CMK (cell line): ENCODE measurements at places on chromosomes 12 and 14.

GRCh38 chr14:75044752-75045151, 6.5 kb downstream of the MLH3 start:
- DNase-seq, result no peak

DNA sequence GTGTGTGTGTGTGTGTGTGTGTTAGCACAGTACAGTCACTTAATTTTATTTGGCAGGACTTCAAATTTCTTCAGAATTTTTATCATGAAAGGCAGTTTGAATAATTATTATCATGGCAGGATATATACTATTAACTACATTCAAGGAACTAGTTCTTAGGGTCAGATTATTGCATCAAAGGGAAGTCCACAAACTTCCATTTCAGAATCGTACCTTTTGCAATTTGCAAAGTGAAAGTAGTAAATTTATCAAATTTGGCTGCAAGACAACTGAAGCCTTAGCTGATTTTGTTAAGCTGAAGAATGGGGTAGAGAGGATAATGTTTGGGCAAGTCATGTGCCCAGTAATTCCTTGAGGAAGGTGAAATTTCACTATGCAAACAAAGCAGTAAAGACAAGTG, 68.2 kb downstream of the PLEKHG7 start:
- no peak for DNase-seq

- DNase-seq, result no peak
Measured at GRCh38 chr12:31000751-31001150, 72.9 kb upstream of the DDX11 start.

- no peak for DNase-seq
Measured at GRCh38 chr14:36652542-36653201, 9.0 kb upstream of the PAX9 start.

DNA sequence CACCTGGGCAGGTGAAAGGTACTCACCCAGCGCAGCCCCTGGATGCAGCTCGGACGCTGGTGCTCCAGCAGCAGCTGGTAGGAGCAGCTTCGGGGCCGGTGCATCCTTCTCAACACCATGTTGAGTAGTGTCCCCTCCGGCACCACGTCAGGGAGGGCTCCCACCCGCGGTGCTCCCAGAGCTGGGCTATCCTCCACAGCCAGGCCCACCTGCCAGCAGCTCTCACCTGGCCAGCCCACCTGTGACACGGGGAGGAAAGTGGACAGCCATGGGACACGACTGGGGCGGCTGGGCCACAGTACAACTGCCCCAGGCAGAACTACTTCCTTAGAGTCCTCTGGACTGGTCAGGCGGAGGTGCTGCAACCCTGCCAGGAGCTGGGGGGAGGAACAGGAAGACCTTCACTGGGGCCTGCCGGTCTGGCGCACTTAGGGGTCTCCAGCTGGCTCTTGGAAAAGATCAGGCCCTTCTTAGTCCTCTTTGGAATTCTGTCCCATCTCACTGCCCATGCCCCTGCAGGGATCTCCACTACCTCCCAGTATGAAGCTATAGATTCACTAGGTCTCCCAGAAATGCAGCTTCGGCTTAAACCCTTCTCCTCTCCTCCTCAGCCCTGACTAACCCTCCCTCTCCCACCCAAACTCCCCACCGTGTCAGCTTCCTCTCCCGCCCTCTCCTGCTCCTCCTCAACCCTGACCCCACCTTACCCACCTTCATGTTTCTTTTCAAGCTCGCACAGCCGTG, 668 bp downstream of the RAPGEF3 start:
- DNase-seq, result no peak

- DNase-seq, result no peak
Measured at GRCh38 chr12:117724543-117724942, 244.2 kb downstream of the KSR2 start.

GRCh38 chr14:76917158-76917596, 91.0 kb downstream of the LRRC74A start:
- DNase-seq, result no peak

DNA sequence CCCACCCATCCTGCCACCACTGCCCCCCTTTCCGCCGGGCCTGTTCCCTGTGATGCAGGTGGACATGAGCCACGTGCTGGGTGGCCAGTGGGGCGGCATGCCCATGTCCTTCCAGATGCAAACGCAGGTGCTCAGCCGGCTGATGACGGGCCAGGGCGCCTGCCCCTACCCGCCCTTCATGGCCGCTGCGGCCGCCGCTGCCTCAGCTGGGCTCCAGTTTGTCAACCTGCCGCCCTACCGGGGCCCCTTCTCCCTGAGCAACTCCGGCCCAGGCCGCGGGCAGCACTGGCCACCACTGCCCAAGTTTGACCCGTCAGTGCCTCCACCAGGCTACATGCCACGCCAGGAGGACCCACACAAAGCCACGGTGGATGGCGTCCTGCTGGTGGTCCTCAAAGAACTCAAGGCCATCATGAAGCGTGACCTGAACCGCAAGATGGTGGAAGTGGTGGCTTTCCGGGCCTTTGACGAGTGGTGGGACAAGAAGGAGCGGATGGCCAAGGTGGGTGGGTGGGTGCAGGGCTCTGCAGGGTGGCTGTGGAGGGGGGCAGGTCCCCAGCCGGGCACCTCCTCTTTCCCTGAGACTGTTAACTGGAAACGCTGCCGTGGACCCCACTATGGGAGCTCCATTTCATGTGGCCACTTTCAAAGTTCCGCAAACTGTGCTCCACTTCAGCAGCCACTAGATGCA, 10.8 kb downstream of the SETD1B start:
- no peak for DNase-seq

GRCh38 chr12:116442946-116443345, 116.2 kb upstream of the MAP1LC3B2 start:
- DNase-seq, result no peak

- DNase-seq, result no peak
Measured at GRCh38 chr12:25677232-25677937, 124.3 kb upstream of the LMNTD1 start.

DNA sequence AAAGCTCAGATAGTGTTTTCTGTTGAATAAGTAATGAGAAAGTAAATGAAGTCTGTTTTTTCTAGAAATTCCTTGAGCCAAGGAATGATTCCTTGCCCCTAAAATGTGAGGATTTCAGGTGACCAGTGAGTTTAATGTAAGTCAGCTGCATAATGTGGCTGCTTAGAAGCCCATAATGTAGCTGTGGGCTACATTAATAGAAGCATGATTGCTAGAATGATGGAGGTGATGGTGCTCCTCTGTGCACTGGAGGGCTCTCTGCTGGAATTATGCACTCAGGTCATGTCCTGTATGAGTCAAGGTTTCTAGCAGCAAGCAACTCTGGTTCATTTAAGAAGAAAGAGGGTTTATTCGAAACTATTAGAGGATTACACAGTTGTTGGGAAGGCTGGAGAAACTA, 19.6 kb upstream of the PWP1 start:
- DNase-seq, result no peak

GRCh38 chr14:68899033-68899603, 80.0 kb downstream of the ACTN1 start:
- no peak for DNase-seq

- DNase-seq, result no peak
Measured at GRCh38 chr12:12247584-12247983, 19.3 kb downstream of the LRP6 start.

DNA sequence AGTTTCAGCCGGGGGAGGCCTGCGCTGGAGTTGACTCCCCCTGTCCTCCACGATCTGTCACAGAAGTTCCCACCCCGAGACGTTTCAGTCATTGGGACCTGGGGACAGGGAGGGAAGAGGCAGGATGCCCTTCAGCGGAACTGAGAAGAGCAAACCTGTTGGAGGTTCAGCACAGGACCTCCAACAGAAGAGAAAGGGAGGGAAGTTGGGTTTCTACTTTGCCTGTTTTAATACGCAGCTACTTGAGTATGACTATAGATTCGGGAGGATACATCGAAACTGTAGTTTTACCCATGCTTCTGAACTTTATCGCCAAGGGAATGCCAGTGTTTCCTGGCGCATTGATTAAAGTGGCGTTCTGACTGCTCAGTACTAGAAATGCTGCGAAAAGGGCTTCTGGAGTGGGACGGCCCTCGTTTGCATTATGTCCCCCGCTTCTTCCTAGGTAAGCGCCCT, 2.3 kb upstream of the DUSP6 start:
- DNase-seq, result no peak

DNA sequence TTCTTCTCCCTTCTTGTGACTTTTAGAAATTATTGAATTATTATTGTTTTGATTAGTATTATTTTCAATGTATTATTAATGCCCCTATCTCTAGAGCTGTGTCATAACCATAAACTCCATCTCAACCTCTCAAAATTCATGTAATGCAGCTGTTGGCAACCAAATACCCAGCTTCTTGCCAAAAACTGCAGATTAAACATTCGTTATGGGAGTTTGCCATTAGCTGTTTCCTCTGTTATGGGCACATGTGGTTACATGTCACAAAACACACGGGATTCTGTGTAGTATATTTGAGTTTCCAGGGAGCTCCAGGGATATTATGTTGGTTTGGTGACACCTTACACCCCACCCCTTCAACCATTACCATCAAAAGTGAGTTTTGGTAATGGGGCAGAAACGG, 2.8 kb upstream of the ALX1 start:
- no peak for DNase-seq

DNA sequence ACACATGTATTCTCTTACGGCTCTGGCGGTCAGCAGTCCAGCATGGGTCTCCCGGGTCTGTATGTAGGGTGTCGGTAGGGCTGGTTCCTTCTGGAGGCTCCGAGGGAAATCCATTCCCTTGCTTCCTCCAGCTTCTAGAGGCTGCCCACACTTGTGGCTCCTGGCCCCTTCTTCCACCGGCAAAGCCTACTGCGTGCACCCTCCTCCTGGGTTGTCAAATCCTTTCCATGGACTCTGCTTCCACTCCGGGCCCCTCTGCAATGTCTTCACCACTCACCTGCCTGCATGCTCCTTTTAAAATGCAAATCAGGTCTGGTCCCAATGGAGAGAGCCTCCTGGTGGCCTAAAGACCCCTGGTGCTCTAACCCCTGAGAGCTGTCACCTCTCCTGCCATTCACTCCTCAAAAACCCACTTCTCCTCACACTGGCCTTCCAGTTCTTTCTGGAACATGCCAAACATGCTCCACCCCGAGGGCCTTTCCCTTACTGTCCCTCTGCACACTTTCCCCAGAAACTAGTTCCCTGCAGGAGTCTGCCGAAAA, 108.5 kb downstream of the DICER1 start:
- no peak for DNase-seq

DNA sequence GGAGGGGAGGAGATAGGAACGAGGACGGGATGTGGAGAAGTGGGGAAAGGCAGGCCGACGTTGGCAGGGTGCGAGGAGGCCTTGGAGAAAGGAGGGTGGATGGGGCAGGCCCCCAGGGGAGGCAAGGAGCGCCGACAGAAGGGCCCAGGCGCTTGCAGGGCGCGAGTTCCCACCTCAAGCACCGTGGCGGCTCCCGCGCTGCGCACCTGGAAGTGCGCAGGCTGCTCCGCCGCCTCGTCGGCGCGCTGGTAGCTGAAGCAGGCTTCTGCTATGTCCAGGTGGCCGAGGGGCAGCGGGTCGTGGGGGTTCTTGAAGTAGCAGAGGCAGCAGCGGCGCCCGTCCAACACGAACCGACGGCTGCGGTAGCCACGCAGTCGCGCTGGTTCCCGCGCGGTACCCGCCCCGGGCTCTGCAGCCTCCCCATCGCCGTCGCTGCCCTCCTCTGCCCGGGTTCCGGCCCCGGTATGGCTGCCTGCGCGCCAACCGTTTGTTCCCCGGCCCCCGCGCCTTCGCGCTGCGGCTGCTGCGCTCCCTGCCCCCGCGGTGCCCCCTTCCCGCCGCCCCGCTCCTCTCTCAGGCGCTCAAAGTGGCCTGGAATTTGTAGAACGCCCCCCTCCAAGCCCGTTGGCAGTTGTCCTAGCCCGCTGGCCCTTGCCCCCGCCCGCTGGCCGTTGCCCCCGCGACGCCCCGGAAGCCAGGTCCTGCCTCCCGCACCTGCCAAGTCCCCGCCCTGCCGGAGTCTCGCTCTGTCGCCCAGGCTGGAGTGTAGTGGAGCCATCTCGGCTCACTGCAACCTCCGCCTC, 1.1 kb upstream of the ACTR6 start:
- DNase-seq, result no peak

GRCh38 chr12:89087876-89088275, 264.4 kb downstream of the DUSP6 start:
- DNase-seq, result no peak

GRCh38 chr12:94670898-94671297, 20.5 kb upstream of the TMCC3 start:
- DNase-seq, result no peak

DNA sequence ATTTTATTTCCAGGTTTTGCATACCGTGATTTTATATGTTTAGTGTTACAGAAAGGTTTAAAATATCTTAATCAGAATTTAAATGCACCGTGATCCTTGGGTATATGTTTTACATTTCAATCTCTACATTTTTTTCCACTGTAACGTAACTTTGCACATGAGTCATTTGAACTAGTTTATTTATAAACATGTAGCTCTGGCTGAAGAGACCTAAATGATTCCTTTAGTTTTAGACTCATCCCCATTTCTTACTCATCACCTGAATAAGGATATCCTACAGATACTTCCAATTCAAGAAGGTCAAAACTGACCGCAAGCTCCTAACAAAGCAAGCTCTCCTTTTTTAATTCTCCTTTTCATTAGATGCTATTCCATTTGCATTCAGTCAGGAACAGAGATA, 42.7 kb upstream of the SLC6A15 start:
- no peak for DNase-seq

DNA sequence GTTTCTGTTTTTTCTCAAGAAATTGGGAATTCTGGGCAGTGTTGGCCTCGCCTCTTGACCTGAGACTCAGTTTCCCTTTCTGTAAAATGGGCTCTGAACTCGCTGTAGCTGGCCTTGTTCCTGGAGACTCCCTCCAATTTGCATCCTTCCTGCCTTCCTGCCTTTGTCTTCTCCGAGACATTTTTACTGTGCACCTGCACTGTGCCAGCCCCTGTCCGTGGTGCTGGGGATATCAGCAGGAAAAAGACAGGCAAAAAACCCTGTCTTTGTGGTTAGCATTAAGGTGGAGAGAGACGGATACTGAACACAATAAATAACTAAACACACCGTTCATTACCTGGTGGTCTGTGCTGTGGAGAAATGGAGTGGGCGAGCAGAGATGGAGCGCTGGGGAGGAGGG, 129.8 kb downstream of the AACS start:
- no peak for DNase-seq

DNA sequence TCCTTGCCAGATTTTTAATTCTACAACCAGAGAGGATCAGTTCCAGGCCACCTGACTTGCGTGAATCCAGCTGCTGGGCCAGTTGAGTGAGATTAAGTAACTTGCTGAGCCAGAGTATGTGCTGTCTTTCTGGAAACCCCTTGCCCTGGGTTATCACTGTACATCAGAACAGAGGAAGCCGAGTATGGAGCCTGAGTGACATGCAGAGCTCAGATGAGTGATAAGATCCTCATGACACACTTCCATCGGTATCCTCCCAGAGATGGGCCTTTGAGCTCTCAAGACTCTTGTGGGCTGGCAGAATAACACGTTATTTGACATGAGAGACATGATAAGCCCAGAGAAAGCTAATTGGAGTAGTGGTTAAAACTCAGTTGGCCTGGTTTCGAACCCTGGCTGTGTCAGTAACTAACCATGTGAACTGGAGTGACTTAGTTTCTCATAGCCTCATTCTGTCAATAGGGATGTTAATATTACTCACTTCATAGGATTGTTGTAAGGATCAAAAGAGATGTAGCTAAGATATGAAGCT, 388.1 kb downstream of the ZFP36L1 start:
- peak; percentile 37 for DNase-seq

GRCh38 chr14:89955022-89955744, 544 bp upstream of the TDP1 start:
- no peak for DNase-seq

- no peak for DNase-seq
Measured at GRCh38 chr14:32244404-32244803, 41.3 kb upstream of the RNU6-8 start.
